T-helper 17 cell (primary cell): ENCODE measurements at places on chromosomes 12 and 14.

DNA sequence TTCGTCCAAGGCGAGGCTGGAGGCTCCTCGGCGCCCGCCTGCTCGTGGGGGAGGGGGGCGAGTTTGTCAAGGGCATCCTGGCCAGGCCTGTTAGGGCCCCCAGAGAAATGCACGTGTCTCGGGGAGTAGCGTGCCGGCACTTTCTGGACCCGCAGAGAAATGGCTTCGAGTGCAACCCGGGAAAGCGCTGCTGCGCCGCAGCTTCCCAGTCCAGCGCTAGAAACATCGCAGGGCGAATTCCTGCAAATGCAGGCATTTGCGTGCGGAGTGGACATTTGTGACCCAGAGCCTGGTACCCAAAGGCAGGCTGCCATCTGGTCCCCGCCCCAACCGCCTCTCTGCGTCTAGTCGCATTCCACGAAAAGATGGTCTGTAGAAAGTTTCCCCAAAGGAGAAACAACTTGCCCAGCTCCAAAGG, 756 bp downstream of the LGR5 start:
- DNase-seq: no peak

DNA sequence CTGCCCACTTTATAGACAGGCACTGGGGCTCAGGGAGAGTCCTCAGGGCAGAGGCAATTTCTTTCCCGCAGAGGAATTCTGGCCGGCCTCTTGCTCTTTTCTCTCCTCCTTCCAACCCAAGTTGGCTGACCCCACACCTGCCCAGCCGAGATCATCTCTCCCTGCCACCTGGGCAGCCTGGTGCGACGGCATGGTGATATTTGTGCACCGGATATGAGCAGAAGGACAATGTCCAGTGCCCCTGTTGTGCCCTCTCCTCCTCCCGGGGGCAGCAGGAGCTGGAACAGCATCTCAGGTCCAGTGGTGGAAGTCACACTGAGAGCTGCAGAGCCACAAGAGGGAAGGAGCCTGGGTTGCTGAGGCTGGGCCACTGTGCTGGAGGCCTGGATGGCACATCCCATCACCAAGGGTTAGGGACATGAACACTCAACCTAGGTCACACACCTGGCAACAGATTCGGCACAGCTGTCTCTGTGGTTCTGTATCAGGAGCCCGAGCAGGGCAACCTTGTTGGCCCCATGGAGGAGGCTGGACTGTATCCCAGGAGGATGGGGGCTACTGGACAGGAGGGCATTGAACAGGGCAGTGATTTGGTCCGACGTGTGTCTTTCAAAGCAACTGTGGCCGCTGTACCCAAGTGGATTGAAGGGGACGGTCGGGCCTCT, 57.7 kb upstream of the DIO3 start:
- DNase-seq: no peak

DNA sequence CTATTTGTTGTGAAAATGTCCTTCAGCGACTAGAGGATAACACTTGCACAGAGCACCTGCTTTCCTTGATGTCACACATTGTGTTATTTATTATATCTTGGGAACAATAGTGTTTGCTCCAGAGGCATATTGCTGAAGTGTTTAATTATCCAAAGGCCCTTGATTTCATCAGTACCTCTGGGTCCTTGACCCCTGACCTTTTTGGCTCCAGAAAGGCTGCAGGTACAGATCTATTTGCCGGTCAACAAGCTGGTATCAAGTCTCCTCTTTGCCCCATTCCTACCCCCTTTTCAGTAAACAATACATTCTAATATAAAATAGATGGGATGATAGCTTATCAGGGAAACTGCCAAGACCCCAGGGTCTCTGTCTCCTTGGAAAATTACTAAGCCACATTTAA, 206.8 kb downstream of the DACT1 start:
- DNase-seq: no peak

DNA sequence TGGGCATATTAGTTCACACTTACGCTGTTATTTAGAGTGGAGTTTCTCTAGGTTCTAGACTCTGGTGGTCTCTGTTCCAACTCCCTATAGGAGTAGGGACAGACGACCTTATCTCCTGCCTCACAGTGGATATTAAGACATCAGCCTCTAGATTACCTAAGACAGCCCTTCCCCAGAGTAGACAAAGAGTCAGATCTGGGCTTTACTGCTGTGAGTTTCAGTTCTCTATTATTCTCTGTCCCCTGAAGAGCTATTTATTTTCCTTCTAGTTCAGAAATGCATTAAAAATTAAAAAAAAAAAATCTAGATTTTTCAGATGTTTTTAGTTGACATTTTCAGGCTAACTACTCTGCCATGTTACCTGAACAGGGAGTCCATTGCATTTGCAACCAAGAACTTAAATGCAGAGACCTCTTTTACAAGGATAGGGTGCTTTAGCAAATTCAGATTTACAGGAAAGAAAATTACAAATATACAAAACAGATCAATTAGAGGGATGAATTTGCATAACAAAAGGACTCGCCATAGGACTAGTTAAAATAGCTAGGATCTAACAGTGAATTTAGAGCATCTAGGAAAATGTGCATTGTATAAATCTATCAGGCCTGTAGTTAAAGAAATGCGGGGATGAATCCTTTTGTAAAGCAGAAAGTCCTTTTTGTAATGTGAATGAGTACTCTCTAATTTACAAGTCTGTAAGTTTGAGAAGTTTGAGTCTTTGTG, 381.4 kb downstream of the APAF1 start:
- no peak for DNase-seq

- no peak for DNase-seq
Measured at GRCh38 chr12:32603858-32604257, 75.2 kb upstream of the DNM1L start.

DNA sequence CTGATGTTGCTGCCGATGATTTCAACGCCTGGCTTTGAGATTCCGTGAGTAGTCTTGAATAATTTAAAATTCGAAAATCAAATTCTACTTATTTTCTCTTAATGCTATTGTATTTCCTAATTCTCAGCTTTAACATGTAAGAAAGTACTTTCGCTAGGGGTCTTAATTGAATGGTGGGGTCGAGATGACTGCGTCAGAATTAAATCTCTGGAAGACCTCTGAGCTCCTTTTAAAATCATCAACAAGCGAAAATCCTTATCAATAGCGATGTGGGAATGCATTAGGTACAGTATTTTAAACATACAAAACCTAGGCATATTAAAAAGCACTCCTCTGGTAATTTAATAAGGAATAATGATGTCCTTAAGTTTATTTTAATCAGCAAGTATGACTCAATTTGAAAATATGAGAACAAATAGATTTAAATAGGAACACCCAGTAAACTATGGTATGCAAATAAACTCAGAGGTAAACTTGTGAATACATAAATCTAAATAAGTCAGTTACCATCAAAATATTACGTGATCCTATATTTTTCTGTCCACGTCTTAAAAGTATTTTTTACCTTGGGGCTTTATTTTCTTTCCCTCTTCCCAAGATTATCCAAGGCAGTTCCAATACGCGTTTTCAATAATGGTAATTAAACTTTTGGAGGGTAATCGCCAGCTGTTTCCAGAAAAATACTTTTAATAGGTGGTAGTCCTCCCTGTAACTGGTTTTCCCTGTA, 1.4 kb downstream of the FOXA1 start:
- no peak for DNase-seq

- no peak for DNase-seq
Measured at GRCh38 chr12:67394550-67394949, 125.4 kb downstream of the CAND1 start.

DNA sequence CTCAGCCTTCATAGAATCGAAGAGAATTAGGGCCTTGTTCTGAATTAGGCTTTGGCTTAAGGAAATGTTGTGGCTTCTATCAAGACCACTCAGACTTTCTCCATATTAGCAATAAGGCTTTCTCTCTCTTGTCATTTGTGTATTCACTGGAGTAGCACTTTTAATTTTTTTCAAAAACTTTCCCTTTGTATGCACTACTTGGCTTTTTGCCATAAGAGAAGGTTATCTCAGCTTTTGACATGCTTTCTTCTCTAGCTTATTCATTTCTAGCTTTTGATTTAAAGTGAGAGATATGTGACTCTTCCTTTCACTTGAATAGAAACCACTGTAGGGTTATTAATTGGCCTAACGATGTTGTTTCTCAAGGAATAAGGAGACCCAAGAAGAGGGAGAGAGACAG, 244.2 kb downstream of the GPHN start:
- no peak for DNase-seq

DNA sequence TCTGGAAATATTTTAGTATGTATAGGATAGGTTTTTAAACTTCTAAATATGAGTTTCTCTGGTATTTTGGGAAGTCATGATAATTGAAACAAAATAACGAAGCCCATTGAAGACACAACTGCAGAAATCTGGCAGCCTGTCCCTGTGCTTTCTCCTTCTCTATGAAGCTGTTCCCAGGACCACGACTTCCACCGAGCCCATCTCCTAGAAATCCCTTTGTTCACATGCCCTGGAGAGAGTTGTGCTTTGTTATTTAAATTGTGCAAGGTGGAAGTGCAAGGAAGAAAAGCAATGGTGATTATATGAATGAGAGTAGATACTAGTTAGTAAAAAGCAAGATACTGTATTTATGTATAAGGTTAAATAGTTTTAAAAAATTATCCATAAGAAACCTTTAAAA, 32.2 kb downstream of the STK38L start:
- no peak for DNase-seq

DNA sequence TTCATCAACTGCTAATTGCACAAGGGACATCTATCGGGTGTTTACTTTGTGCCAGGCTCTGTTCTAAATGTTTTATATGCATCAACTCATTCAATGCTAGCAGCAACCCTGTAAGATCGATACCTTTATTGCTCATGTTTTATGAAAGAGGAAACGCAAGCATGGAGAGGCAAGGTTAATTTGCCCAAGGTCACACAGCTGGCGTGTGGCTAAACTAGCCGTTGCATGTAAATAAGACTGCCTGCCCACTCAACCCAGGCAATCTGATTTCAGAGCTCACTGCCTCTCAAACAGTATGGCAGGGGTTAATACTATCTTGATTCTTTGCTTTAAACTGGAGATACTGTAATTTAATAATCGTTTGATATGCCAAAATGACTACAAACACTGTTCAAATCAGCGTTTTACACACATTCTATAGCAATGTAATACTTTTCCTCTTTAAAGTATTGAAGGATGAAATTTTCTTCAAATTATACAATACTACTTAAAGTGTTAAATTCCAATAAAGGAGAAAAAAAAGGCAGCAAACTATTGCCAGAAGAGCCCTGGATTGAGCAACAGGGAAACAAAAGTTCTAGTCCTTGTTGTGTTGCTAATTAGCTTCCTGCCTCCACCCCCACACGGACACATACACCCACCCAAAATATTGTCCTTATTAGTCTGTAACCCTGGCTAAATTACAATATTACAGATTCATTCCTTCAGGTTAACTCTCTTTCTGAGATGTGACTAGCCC, 39.1 kb upstream of the DHRS7 start:
- DNase-seq: no peak

GRCh38 chr14:51053157-51053556, 41.7 kb downstream of the TRIM9 start:
- no peak for DNase-seq

GRCh38 chr12:1360441-1361210, 233.8 kb downstream of the FBXL14 start:
- no peak for DNase-seq

GRCh38 chr12:38399711-38400206, 83.2 kb downstream of the ALG10B start:
- no peak for DNase-seq

DNA sequence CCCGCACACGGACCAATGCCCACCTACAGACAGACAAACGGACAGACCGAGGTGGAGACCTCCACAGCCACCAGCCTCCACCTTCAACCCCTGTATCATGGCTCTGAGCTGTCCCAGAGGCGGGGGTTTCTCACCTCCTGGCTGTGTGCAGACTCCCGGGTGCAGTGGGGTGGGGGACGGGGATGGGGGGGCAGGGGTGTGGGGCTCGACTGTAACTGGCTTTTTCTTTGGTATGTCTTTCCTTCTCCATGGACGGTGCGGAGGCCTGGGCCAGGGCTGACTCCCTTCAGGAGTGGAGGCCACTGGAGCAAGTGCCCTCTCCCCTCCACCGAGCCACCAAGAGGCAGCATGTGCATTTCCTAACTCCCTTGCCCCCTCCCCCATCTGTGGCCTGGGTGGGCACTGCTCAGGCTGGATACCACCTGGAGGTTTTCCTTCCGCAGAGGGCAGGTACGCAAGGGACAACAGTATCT, 122.6 kb downstream of the ESRRB start:
- no peak for DNase-seq

DNA sequence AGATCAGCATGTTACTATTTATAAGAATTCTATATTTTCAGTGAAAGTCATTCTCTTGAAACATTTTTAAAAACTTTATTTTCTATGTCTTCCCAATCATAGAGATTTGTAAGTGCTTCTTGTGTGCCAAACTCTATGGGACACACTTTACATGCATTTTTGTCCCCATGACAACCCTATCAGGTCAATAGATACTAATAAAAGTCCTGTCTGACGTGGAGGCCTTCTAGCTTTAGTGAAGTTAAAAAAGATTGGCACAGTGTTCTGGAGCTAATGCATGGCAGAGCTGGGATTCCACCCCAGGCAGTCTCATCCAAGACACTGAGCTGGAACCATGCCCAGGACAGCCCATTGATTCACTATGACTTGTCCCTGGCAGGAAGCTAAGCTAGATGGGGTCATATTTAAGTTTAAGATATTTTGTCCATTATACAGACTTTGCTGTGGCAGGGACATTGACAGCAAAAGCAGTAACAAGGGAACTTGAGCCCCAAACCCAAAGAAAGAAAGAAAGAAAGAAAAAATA, 28.1 kb downstream of the TTC6 start:
- DNase-seq: no peak

DNA sequence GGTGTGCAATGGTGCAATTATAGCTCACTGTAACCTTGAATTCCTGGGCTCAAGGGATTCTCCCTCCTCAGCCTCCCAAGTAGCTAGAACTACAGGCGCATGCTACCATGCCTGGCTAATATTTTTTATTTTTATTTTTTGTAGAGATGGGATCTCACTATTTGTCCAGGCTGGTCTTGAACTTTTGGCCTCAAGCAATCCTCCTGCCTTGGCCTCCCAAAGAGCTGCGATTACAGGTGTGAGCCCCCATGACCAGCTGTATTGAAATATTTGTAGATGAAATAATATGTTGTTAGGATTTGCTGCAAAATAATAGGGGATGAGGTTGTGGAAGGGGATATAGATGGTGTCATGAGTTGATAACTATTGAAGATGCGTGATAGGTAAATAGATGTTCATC, 4.9 kb downstream of the KLHL28 start:
- no peak for DNase-seq
